ENCODE measurements at places on chromosomes 12 and 14.

DNA sequence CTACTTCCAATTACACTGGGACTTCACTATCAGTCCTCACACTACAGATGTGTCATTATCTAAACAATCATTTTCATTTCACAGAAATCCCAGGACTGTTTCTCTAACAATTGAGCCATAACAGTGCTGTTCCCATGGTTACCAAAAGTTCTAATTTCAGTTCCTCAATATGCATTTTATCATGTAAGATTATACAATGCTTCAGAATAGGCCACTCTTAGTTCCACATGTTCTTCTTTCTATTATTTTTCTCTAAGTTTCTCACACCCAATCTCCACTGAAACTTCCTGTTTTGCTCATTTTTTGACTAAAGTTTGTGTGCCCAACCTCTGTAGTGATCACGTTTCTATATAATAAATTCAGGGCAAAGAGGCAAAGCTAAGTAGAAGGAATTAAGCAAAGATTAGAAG is 185.8 kb downstream of the DUSP6 start:
- DNase-seq = no peak

- DNase-seq = no peak
Observed at GRCh38 chr12:68959891-68960464, 27.0 kb upstream of the CPM start.

DNA sequence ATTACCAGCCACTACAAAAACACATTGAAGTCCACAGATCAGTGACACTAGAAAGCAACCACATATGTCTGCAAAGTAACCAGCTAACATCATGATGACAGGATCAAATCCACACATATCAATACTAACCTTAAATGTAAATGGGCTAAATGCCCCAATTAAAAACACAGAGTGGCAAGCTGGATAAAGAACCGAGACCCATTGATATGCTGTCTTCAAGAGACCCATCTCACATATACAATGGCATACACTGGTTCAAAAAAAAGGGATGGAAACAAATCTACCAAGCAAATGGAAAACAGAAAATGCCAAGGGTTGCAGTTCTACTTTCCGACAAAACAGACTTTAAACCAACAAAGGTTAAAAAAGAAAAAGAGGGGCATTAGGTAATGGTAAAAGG is 307.7 kb downstream of the GPHN start:
- no peak for DNase-seq

- no peak for DNase-seq
Observed at GRCh38 chr14:99673305-99674063, 10.6 kb upstream of the CYP46A1 start.

DNA sequence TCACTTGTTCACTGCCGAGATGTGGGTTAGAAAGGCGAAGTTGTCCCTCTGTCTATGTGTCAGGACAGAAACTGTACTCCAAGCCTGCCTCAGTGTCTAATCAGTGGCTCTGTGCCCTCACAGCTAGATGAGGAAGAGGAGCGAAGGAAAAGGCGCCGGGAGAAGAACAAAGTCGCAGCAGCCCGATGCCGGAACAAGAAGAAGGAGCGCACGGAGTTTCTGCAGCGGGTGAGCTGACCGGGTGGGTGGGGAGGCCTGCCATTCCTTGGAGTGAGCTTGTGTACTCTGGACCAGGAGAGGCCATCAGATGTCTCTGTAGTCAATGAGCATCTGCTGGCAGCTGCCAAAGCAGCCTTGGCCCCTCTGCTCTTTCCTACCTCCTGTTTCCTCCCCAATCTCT is 33.5 kb downstream of the JDP2 start:
- DNase-seq = no peak
